ENCODE measurements at places on chromosomes 6 and 20.

DNA sequence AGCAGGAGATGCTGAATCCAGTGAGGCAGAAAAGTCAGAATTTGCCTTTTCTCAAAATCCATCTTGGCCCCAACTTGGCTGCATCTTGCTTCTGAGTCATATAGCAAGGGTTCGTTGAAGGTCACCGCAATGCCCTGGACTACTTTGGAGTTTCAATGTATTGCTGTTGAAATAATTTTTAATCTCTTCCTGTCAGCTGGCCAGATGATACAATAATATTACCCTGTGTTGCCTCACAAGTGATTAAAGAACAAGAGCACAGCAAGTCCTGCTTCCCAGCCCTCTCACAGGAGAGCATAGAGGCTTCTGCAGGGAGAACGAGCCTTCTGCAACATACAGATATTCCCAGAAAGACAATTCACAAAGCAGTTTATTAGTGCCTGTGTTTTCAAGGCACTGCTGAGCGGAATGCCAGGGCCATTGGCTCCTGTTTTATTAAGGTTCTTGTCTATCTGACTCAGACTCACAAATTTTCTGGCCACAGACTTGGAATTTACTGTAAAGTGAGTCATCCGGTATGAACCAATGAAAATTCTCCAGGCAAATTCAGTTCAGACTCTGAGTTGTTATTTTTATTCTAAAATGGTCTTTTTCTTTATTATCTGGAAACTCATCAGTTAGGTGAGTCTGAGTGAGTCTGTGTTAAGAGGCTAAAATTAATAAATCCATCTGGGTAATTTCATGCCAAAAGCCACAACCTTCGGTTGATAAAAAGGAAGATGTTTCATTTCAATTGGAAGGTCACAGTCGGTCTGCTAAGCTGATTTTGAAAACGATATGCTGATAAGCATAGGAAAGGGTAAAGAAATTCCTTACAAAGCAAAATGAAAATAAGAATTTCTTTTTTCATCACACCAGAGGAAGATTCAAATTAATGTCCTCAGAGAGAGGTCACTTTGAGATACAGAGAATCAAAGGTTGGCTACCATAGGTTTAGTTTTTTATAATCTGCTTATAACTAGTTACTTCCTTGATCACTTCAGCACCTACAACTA, 289.4 kb upstream of the STXBP5 start:
- no peak for DNase-seq

GRCh38 chr6:160305926-160306713, 42.1 kb upstream of the SLC22A3 start:
- no peak for DNase-seq

DNA sequence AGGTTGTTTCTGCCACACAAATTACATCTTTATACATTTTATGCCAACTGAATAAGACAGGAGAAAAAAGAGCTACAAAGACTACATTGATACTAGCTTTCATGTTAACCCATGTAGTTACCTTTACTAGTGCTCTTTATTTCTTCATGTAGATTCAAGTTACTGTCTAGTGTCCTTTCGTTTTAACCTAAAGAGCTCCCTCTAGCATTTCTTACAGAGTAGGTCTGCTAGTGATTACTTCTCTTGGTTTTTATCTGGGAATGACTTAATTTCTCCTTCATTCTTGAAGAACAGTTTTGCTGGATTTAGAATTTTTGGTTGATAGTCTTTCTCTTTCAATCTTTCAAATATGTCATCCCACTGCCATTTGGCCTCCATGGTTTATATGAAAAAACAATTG, 21.2 kb upstream of the NOP56 start:
- no peak for DNase-seq

- DNase-seq, result no peak
These were observed 74.6 kb upstream of the THBS2 start for GRCh38 chr6:169328112-169328801.

DNA sequence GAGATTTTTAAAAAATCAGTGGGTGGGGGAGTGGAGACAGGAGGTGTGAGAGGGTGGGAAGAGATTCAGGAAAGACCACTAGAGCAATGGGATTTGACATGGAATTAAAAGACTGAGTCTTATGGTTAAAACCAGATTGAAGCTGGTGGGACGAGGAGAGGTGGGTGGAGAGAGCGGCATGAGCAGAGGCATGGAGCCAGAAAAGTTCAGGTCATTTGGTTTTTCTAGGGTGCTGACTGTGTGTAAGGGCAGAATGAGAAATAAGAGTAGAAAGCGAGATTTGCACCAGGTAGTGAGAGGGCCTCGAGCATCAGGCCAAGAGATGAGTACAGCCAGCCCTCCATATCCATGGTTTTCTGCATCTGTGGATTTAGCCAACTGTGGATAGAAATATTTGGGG, 121.3 kb downstream of the TCP11 start:
- no peak for DNase-seq

- no peak for DNase-seq
These were observed 646 bp upstream of the CPNE5 start for GRCh38 chr6:36839749-36840431.

DNA sequence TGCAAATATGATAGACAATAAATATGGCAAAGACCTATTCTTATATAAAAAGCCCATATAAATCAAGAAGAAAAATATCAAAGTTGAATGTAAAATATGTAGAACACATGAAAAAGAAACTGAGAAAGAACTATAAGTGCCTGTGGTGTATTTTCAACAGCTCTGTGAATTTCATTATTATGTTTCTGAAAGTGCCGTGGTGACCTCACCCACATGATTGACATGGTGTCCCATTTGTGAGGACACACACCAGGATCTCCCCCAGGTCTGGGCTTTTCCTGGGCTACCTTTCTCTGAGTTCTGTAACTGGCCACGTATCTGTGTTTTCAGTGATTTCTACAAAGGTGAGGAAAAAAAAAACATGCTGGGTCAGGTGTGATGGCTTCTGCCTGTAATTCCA, 86.7 kb downstream of the BMP6 start:
- DNase-seq, result no peak

Data from stimulated activated CD8-positive, alpha-beta memory T cell treated with anti-CD3 and anti-CD28 coated beads, Interleukin-4, amount 100 ng/mL, for 4 hours (primary cell).